ENCODE measurements at places on chromosomes 16 and 17.

- DNase-seq, result no peak
These were observed 203.0 kb downstream of the CPPED1 start for GRCh38 chr16:12600536-12601256.

DNA sequence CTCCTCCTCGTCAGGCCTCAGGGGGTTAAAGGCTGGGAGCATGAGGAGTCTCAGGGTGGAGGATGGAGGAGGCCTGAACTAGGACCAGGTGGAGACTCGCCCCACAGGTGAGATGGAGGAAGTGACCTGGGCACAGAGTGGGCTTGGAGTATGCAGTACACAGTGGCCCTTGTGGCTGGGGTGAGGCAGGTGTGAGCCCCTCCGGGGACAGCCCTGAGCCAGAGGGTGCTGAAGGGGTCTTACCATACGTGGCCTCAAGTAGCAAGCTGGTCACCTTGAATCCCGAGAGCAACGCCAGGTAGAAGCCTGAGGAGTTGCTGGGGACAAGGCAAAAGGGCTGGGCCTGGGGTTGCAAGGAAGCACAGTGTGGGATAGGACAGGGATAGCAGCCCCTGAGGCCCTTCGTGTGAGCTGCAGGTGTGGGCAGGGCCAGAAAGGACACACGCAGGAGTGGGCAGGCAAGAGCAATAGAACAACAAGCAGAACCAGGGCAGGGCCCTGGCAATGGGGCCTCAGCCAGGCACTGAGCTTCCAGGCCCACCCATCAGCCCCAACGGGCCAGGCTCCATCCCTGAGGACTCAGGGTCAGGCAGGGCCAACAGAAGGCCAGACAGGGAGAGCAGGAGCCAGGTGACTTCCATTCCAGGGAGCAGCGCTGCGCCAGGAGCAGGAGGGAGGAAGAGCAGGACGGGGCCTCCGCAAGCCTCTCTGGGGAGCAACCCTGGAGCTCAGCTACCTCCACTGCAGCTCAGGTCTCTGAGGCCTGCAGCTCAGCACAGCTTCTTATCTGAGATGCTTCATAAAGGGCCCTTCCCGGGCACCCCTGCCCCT lies 64.2 kb upstream of the TNRC6C start:
- DNase-seq, result no peak

DNA sequence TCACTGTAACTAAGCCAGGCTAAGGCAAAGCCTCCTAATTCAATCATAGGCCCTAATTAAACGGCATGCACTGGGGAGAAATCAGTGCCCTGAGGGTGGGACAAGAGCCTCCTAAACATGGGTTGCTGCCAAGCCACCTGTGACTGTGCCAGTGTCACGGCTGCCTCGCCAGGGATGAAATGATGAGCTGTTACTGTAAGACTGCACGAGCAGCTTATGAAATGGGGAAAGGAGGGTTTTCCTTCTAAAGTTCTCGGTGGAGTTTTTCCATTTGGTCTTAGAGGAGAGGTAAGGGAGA lies 12.7 kb downstream of the TMEM11 start:
- DNase-seq, result no peak

DNA sequence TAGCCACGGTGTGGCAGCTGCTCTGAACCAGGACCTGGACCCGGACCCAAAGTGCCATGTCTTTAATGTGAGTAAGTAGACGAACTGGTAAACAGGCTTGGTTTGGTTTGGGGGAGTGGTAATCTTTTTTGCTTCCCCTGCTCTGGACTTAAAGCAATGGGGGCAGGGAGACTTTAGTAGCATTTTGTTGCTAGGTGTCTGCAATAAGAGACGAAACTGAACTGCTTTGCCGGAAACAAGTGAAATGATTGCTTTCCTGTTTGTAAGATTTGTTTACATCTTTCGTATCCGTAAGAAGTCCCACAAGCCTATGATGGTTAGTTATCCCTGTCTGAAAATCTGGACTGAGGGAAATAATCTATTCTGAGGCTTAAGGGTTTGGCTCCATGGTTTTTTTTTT lies 21.5 kb downstream of the PRCD start:
- DNase-seq, result no peak

DNA sequence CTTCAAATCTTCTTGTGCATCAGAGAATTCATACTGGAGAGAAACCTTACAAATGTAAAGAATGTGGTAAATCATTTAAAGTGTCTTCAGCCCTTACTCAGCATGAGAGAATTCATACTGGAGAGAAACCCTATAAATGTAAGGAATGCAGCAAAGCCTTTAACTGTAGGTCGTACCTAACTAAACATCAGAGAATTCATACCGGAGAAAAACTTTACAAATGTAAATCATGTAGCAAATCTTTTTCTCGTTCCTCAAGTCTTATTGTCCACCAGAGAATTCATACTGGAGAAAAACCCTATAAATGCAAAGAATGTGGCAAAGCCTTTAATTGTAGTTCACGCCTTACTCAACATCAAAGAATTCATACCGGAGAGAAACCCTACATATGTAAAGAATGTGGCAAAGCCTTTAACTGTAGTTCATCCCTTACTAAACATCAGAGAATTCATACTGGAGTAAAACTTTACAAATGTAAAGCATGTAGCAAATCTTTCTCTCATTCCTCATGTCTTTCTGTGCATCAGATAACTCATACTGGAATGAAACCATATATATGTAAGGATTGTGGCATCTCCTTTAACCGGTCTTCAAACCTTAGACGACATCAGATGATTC lies 118.5 kb upstream of the ZNF267 start:
- no peak for DNase-seq

Data from SW 1271 (cell line).